ENCODE measurements at places on chromosomes 1 and 21.

GRCh38 chr1:179184403-179184802 is 45.1 kb downstream of the ABL2 start:
- no peak for DNase-seq

DNA sequence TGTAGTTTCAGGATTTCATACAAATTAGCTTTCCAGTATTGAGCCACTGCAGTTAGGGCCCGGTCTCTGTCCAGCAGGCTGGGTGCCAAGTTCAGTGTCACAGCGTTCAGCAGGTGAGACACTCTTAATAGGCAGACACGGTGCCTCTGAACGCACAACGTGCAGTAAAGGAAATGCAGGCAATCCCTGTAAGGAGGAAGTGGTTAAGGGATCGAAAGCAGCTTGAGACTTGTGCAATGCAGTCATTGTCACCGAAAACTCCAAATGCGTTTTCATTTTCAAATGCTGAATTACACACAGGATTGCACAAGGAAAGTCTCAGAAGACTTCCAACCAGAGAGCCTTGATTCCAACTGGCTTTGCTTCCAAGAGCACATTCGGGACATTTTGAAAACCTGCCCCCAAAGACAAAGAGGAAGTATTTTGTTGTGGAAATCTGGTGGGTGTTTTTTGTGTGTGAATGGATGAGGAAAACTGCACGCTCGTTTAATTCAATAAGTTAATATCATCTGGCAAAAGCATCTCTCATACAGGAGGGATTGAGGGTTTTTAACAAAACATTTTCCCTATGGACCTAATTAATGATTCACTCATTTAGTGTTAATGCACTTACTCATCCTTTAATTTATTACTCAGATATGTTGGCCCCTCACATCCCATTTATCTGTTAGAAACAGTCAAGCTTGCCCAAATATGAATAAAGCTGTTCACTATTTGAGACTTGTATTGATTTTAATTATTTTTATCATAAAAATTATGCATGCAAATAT is 61.6 kb downstream of the PTGS2 start:
- DNase-seq = peak; percentile 33

DNA sequence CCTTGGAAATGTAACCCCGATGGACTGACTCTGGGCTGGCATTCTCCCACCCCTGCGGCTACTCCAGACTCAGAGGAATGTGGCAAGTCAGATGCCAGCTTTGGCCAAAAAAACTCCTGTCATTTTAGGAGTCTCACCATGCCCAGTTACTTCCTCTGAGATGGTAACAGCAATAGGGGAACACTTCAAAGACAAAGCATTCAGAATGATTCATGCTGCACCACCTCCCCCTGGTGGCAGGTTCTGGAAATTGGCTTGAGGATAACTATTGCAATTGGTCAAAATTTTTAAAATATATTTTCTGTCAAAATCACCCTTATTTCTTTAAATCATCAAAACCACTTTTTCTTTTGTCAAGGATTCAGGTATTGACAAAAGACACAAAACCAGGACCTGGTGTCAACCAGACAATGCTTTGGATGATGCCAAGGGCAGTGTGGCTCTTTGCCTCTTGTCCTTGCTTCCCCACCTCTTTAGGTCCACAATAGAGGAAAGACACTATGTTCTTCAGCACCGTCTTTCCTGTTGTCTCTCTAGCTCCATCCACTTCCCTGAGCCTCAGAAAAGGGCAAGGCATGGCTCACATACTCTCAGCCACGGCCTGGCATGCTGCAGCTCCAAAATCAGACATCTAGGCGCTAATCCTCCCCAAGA is 9.9 kb upstream of the CDCA8 start:
- DNase-seq = peak; percentile 80

GRCh38 chr1:183891158-183891856 is 86.4 kb downstream of the RGL1 start:
- DNase-seq = no peak

DNA sequence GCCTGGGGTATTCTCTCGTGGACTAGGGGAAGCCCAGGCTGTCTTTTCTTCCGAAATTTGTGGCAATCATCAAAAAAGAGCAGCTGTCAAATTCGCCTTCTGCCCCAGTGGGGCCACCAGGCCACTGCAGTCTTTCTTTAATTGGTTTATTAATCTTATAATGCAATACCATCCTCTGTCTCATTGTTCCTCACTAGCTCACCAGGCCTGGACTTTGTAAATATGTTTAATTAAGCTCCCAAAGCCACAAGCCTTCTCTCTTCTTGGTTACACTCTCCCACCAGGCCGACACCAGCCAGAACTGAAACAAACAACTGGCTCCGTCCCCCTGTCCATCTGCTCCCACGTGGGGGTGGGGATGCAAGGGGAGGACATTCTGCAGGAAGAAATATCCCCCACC is 22.0 kb upstream of the CAMK1G start:
- no peak for DNase-seq

DNA sequence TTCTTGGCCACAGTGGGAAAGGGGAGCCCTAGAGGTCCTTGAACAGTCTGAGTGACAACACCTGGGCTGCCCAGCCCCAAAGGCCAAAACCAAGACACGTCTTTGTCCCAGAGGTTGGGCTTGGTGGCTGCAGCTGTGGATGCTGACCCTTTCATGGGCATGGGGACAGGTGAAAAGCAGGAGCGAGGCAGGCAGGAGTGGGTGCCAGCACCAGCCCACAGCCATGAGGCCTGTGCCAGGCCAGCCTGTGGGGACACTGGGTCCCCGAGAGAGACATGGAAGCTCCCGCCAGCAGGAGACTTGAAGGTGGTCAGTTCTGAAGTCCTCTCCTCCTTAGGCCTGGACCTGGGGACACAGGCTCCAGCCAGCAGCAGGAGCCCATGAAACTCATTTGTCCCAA is 98.6 kb downstream of the KCNJ15 start:
- DNase-seq = no peak

DNA sequence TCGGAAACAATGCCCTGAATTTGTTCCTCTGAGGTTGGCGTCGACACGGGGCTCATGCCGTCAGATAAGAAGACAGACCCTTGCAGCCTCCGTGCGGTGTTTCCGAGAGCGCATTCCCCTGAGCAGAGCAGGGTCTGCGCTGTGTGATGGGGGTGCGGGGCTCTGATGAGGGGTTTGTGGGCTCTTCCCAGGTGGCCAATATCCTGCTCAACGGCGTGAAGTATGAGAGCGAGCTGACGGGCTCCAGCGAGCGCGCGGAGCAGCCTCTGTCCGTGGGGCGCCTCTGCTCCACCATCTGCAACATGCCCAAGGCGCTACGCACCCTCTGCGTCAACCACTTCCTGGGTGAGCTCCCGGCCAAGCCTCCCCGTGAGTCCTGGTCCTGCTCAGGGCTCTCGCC is 17.3 kb downstream of the SLC45A1 start:
- DNase-seq = no peak

DNA sequence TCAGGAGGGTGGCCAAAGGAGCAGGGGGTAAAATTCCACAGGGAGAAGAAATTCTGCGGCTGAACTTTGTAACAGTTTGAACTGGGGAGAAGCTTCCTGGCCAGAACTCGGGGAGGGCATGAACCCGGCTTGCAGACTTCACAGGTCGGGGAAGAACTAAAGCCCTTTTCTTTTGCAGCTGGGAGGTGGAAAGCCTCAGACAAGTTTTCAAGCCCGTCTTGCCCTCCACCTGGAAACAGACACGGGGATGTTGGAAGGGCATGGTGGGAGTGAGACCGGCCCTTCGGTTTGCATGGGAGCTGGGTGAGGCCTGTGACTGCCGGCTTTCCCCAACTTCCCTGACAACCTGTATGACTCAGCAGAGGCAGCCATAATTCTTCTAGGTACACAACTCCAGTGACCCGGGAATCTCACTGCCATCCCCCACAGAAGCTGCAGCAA is 11.3 kb downstream of the THEM4 start:
- DNase-seq = no peak

GRCh38 chr1:246002725-246003441 is 504.2 kb downstream of the SMYD3 start:
- peak; percentile 80 for DNase-seq

- DNase-seq = no peak
Observed at GRCh38 chr1:109331113-109331512, 24.3 kb upstream of the MYBPHL start.

DNA sequence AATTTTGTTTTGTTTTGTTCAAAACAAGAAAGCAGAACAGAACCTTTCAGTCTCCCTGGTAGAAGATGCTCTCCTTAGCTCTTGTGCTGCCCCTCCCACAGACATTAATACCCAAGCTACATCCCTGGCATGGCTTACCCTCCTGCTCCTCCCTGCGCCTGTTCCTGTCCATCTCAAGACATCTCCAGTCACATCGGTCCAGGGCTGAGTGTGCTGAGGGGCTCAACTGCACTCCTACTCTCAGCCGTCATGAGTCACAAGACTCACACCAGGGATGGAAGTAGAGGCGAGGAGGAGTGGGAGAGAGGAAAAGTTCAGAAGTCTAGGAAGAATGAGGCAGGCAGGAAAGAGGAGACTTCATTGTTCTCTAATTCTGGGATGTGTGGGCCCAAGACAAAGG is 9.2 kb upstream of the TACSTD2 start:
- DNase-seq = no peak

- no peak for DNase-seq
Observed at GRCh38 chr1:214549604-214550003, 1.8 kb downstream of the PTPN14 start.

DNA sequence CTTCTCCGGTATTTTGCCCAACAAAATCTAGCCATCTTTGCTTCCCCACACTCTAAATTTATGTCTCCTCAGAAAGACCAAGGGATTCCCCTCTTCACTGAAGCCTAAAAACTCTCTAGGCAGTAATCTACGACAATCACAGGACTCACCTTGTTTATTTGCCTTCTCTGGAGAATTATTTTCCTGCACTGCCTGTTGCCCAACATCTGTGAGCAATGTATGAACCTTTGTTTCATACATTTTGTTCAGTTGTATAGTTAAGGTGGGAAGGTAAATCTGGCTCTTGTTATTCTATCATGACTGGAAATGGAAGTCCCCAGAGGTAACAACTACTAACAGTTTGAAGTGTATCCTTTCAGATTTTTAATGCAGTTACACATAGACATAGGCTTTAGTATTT is 2.2 kb downstream of the COPA start:
- no peak for DNase-seq

- no peak for DNase-seq
Observed at GRCh38 chr1:111620441-111620971, 917 bp downstream of the RAP1A start.

- DNase-seq = no peak
Observed at GRCh38 chr1:147897029-147897752, 5.4 kb upstream of the GJA8 start.

- DNase-seq = peak; percentile 17
Observed at GRCh38 chr1:7539769-7540175, 231.3 kb upstream of the VAMP3 start.

DNA sequence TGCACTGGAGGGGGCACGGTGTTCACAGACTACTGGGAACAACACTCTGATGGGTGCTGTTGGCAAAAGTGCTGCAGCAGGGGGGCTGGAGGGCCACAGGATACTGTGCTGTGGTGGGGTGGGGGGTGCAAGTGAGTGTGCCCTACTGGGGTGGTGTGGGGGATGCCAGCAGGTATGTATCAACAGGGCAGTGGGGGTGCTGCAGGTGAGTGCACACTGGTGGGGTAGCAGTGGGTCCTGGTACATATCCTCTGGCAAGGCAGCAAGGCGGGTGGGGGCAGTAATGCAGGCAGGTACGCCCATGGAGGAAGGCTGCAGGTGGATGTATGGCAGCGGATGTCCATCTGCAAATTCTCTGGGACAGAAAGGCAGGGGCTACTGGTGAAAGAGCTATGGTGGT is 48.8 kb upstream of the CD53 start:
- DNase-seq = no peak

DNA sequence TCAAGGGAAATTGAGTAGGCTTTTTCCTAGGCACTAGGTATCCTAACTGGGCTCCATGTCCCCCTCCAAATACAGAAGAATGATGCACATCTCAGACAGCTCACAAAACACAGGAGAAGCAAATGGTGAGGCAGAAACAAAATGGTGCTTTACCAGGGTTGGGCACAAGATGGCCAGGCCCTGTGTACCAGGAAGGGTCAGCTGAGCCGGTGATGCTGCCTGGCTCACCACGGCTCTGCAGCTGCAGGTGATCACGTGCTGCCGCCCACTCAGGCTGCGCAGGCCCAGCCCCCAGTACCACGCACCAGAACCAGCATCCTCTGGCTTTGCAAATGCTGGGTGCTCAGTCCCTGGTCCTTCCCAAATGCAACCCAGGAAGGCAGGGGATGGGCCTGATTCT is 993 bp upstream of the DSCAM start:
- DNase-seq = no peak

GRCh38 chr1:45833361-45833760 is 29.9 kb downstream of the MAST2 start:
- no peak for DNase-seq

GRCh38 chr1:224739997-224740684 is 124.0 kb downstream of the CNIH3 start:
- DNase-seq = no peak

DNA sequence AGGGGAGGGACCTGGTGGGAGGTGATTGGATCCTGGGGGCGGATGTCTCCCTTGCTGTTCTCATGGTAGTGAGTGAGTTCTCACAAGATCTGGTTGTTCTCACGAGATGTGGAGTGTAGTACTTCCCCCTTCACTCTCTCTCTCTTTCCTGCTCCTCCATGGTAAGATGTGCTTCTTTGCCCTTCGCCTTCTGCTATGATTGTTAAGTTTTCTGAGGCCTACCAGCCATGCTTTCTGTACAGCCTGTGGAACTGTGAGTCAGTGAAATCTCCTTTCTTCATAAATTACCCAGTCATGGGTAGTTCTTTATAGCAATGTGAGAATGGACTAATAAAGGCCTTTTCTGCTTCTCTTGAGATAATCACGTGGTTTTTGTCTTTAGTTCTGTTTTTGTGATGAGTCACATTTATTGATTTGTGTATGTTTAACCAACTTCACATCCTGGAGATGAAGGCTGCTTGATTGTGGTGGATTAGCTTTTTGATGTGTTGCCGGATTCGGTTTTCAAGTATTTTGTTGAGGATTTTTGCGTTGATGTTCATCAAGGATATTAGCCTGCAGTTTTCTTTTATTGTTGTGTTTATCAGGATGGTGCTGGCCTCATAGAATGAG is 45.5 kb downstream of the RABGAP1L start:
- no peak for DNase-seq

GRCh38 chr1:63951059-63951946 is 177.5 kb downstream of the ROR1 start:
- DNase-seq = no peak

- DNase-seq = no peak
Observed at GRCh38 chr1:171985639-171986038, 144.3 kb downstream of the DNM3 start.

- no peak for DNase-seq
Observed at GRCh38 chr1:10833630-10834557, 37.4 kb upstream of the CASZ1 start.
